Right forelimb (tissue), 1 donor: ENCODE measurements at places on chromosomes 1 and 21.

DNA sequence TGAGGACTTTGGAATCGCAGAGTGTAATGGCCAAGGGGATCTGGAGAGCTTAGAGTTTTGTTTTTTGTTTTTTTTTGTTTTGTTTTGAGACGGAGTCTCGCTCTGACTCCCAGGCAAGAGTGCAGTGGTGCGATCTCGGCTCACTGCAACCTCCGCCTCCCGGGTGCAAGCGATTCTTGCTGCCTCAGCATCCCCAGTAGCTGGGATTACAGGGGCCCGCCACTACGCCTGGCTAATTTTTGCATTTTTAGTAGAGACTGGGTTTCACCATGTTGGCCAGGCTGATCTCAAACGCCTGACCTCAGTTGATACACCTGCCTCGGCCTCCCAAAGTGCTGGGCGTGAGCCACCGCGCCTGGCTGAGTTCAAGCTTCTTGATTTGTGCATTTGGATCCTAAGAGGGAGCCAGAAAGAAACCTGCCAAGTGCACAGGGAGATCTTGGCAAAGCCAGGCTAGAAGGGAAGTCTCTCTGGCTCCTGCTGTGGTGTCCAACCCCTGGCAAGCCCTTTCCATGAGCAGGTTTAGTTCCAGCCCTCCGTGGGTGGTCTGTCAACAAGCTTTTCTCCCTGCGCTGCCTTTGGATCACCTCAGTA, 852 bp downstream of the FAAH start:
- DNase-seq: peak; percentile 54

DNA sequence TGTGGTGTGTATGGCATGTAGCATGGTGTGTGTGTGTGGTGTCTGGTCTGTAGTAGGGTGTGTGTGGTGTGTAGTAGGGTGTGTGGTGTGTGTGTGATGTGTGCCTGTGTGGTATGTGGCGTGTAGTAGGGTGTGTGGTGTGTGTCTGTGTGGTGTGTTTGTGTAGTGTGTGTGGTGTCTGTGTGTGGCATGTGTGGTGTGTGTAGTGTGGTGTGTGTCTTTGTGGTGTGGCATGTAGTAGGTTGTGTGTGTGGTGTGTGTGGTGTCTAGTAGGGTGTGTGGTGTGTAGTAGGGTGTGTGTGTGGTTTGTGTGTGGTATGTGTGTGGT, 85.5 kb downstream of the SYT2 start:
- DNase-seq: no peak

DNA sequence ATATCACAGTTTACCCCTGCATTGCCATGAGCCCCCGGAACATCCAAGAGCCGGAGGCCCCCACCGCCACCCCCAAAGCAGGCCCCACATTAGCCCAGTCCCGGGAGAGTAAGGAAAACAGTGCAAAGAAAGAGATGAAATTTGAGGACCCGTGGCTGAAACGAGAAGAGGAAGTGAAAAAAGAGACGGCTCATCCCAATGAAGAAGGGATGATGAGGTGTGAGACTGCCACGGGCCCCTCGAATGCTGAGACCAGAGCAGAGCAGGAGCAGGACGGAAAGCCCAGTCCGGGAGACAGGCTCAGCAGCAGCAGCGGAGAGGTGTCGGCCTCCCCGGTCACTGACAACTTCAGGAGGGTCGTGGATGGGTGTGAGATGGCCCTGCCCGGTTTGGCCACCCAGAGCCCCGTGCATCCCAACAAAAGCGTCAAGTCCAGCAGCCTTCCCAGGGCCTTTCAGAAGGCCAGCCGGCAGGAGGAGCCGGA, 532.4 kb downstream of the KIF26B start:
- DNase-seq: no peak

DNA sequence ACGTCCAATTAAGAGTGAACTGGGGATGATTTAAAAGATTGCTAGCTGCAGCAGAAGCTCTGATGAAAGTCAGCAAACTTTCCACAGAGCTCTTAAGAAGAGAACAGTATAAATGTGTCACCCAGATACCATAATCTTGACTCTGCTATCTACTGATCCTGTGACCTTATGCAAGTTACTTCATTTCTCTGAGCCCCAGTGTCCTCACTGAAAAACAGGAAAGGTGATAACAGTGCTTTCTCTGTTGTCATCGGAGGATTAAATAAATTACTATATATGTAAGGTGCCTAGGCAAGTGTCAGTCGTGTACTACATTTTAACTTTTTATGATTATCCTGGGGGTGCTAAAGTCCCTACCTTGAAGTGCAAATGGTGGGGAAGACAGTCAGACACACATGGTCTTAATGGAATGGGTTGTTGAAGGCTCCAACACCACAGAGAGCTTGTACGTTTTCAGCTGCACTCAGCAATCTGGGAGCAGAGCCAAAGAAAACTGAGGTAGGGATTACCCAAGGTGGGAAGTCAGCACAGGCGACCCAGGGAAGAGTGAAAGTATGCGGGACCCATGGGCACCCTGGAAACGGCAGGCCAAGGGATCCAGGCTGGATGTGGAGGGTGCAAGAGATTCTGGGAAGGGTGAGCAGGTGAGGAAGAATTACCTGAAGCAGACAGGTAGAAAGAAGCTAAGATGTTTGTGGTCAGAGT, 82.8 kb downstream of the DTL start:
- no peak for DNase-seq

DNA sequence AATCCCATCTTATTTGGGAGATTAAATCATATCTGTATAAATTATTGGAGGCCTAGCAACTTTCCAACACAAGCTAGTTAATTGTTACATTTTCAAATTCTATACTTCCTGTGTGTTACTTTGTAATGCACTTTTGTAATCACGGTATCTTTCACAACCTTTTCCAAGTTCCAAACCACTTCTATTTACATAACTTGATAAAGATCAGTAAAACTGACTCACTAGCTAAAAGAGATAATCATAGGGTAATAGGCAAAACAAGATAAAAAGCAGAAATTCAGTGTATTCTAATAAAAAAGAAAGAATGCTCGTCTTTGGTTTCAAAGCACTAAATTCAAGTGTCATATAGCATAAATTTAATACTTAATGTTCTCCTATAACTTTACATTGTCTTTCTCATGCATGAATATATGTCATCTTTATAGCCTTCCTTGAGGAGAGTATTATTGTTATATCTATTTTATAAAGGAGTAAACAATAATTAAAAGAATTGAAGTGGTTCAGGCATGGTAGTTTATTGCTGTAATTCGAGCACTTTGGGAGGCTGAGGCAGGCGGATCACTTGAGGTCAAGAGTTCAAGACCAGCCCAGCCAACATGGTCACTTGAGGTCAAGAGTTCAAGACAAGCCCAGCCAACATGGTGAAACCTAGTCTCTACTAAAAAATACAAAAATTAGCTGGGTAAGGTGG, 66.4 kb downstream of the RGS13 start:
- DNase-seq: no peak

GRCh38 chr1:25019337-25020172, 89.5 kb upstream of the RUNX3 start:
- no peak for DNase-seq
